Pancreas (tissue), 10 donors: ENCODE measurements at places on chromosomes 4 and X. TPM values are rescaled to one million over a fixed set of nuclear protein-coding genes. Genes with fewer than 3 reads are reported as not detected.

NEUROG2 gene
- not detected for total RNA-seq

DNA sequence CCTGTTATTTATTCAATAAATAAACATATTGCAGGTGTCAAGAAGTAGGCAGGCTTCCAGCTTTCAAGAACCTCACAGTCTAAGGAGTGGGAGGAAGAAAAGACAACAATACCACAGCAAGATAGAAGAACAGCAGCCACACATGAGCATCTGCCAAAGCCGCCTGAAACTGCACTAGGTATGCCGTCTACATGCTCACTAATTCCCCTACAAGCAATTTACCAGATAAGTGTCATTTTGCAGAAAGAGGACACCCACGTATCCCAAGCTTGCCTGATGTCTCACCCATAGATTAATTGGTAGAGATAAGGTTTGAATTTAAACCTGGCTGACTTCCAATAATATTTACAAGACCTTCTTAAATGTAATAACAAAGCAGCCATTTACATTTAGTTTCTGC lies 439.4 kb upstream of the CPEB2 start:
- DNase-seq, result no peak

GRCh38 chr4:78424461-78424860 lies 127.1 kb upstream of the ANXA3 start:
- no peak for DNase-seq

GRCh38 chr4:43457866-43458265 lies 565.4 kb downstream of the GRXCR1 start:
- no peak for DNase-seq

- DNase-seq, result no peak
These were observed 2.4 kb downstream of the ZMYM3 start for GRCh38 chrX:71251466-71251973.

DNA sequence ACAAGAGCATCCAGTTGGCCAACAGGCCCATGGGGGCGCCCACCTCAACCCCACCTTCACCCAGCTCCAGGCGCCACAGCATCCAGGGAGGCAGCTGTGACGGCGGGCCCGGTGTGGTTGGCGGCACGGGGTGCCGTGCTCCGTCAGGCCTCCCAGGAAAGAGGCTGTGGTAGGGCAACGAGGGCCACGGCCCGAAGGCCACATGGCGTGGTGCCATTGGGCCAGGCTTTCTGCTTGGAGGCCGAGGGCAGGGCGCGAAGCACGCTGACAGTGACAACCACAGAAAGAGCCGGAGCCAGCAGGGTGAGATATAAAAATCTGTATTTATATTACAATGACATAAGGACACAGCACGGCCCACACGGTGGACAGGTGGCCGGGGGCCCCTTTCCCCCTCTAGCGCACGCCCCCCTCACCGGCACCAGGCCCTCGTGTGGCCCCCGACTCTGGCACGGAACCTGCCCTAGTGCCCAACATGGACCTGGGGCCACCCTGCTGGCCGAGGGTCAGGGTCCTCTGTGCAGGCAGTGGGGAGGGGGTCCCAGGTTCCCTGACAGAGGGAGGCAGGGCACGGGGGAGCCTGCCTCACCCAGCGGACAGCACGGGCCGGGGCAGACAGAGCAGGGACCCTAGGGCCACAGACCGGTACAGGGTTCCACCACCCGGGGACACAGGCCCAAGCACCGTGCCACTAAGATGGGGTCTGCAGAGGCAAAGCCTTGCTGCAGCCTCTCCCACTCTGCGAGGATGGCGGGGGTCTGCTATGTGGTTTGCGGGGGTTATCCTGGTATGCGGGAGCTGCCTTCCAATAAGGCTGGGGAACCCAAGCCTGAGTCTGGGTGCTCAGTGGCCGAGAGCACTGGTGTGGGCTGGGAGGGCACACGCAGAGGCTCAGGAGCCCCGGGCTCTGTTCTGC lies 5.5 kb upstream of the HAUS3 start:
- peak; percentile 7 for DNase-seq
